H4 (cell line): ENCODE measurements at places on chromosomes 7 and 10.

DNA sequence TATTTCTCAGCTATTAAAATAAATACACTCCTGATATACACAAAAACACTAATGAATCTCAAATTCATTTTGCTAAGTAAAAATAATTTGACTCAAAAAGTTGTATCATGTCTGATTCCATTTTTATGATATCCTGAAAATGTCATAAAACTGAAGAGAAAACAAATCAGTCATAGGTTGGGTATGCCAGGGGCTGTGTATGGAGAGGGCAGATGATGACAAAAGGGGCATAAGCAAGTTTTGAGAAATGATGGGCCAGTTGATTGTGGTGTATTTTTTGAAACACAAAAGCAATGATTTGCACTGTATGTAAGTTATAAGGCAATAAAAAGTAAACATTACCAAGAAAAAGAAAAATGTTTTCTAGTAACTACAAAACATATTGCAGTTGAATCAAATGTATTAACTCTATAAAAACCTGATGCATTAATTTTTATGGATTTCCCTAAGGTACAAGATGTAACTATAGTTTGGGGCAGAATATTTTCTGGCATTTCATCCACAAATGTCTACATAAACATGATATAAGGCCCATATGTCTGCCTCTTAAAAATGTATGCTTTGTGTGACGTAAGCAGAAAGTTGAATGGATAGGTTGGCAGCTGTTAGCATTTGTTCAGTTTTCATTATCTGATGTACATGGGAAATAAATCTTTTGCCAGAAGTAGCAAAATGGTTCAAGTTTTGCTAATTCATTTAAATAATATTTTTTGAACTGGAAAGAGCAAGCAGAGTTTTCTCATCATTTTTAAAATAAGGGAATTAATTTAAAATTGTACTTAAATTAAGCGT is 35.1 kb upstream of the ING3 start:
- no peak for DNase-seq

- DNase-seq: no peak
Observed at GRCh38 chr7:25852211-25852938, 299.6 kb upstream of the NFE2L3 start.

GRCh38 chr10:29377333-29377961 is 88.6 kb downstream of the LYZL1 start:
- no peak for DNase-seq

DNA sequence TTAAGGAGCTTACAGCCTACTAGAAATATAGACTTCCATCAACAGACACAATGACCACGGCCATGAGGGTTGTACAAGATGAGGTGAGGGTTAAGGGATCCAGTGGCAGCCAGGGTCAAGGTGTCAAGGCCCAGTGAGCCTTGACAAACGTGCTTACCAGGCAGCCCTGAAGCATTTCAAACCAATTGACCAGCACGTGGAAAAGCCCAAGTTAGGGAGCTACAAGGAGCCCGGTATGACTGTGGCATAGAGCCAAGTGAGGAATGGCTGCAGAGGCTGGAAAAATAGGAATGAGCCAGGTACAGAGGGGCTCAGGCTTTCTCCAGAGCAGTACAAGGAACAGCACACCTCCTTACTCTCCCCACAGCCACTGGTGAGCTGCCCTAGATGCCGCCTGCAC is 12.7 kb downstream of the AFAP1L2 start:
- no peak for DNase-seq

DNA sequence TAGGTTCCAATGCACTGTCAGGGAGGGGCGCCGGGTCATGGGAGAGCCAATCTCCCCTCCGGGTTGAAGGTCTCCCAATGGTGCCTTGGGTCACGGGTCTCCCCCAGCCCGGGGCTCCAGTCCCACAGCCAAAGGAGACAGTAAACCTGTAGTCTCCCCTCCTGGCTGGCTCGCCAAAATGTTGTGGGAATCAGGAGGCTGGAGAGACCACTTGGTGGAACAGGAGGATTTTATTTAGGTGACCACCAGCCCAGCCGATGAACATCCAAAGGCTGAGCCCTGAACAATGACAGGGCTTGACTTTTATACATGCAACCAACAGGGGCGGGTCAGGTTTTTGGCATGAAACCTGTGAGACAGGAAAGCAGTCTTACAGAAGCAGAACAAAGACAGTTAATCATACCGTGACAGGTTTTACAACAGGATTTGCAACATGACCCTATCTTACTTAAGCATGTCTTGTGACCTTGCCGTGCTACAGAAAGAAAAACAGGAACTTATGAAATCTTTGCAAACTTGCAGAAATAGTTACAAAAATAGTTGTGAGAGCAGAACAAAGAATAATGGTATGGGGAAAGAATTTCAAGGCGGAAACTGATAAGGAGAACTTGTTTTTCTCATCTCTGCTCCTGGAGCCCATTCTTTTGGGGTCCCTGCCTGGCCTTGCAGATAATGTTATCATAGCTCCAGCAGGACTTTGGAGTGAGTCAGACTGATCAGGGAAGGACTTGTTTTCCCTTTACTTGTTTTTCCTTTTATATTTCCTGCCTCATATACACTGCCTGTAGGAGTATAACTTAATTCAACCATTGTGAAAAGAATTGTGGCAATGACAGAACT is 7.1 kb downstream of the ERV3-1 start:
- no peak for DNase-seq

DNA sequence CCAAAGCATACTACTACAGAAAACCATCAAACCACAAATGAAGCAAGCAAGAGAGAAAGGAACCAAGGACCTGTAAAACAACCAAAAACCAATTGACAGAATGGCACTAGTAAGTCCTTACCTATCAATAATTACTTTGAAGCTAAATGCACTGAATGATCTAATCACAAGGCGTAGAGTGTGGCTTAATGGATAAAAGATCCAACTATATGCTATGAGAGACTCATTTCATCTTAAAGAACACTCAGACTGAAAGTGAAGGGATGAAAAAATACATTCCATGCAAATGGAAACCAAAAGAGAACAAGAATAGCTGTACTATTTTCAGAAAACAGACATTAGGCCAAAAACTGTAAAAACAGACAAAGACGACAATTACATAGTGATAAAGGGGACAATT is 70.7 kb downstream of the CRPPA start:
- no peak for DNase-seq

- DNase-seq: no peak
Observed at GRCh38 chr7:92699560-92699959, 109.4 kb upstream of the FAM133B start.

DNA sequence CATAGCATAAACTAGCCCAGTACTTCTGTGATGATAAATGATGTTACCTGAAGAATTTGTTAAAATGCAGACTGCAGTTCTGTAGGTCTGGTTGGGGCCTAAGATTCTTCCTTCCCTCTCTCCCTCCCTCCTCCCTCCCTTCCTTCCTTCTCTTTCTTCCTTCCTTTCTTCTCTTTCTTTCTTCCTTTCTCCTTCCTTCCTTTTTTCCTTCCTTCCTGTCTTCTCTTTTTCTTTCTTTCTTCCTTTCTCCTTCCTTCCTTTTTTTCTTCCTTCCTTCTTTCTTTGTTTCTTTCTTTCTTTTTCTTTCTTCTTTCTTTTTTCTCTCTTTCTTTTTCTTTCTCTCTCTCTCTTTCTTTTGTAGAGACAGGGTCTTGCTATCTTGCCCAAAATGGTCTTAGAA is 3.7 kb upstream of the SLC25A28 start:
- DNase-seq: no peak

DNA sequence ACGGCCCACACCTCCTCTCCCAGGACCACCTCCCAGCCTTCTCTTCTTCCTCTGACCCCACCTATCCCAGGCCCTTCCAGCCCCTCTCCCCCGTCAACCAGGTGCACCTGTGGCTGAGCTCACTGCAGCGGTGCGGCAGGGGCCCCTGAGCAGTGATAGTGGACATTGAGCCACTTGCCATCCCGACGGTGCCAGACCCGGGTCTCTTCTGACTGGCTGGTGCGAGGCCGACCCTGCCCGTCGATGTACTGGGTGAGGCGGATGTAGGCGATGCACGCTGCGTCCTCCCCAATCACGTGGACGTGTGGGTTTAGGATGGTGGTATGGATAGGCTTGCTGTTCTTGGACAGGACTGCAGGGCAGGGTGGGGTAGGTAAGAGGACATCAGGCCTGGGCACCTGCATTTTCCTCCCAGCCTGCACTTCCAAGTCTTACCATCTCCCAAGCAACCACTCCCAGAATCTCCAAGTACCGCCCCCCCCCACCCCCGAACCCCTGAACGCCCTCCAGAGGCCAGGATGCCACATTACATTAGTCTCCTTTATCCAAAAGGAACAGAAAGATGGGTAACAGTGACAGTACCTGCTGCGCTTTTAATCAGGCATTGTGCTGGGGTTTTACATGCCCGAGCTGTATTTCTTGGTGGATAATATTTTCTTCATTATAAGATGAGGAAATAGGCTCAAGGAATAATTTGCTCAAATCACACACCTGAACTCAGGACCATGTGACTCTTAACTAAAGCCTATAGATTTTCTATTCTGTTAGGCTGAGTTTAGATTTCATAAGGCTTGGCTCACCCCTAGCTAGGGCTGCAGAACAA is 3.7 kb upstream of the NDST2 start:
- no peak for DNase-seq

DNA sequence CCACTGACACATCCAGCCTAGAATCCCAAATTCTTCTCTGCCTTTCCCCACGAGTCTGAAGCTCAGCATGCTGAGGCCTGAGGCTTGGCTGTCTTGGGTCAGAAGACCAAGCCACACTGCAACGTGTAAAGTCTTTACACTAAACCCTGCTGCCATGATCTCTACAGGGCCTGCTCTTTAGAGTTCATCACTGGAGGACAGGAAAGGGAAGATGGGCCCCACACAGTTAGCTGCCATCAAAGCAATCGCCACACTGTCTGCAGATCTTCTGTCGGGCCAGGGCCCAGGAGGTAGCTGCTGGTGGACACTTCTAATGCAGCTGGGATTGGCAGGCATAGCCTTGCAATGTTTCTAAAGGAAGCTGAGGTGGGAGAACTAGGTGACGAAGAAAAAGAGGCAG is 8.4 kb upstream of the TECTB start:
- no peak for DNase-seq

GRCh38 chr7:125423458-125424155 is 494.0 kb upstream of the POT1 start:
- DNase-seq: peak; percentile 19

DNA sequence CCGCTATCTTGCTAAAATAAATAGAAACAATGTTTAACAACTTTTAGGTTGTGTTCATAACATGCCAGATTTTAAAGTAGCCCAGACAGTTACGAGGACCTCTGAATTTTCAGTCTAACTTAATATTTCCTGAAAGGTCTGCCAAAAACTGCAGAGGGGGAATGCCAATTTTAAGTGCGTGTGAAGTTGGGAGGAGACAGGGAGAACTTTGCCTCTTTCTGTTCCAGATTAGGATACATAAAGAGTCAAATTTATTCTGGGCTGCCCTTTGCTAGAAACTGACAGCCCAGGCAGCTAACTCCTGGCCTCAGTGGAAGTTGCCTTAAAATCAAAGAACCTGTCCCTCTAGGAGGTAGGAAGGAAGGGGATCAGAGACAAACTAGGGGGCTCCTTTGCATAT is 52.3 kb upstream of the PIP4K2A start:
- no peak for DNase-seq

GRCh38 chr10:48449501-48450232 is 143.2 kb downstream of the MAPK8 start:
- DNase-seq: no peak

GRCh38 chr7:70392256-70392876 is 739.6 kb upstream of the GALNT17 start:
- DNase-seq: no peak

- no peak for DNase-seq
Observed at GRCh38 chr7:106285855-106286492, 1.2 kb upstream of the NAMPT start.

DNA sequence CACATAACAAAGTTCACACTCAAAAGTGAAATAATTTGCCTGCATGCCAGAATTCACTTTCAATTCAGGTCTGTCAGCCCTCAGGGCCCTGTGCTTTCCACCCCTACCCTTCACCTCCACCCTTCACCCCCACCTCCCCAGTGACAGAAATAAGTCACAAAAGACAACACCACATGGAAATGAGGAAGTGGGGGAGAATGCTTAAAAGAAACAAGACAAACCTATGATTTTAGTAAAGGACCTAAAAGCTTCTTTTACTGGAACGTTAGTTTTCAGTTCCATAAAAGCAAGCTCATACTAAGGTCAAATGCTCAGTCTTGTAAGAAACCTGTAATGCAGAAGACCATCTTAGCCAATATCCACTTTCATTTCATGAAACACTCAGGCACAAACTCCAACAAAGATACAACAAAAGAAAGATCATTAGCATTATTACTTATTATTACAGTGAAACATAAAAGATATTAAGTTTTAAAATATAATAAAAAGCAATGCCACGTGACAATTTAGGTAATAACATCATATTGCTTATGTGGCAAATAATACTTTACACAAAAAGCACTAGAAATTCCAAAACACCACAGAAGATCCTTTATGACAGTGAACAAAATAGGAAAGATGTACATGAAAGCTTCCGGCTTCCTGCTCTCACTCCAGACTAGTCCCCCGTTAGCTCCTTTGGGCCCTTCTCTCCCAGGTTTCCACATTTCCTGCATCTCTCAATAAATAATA is 112.1 kb downstream of the LMBR1 start:
- DNase-seq: no peak

GRCh38 chr7:29797112-29797944 is 9.0 kb upstream of the WIPF3 start:
- DNase-seq: no peak

DNA sequence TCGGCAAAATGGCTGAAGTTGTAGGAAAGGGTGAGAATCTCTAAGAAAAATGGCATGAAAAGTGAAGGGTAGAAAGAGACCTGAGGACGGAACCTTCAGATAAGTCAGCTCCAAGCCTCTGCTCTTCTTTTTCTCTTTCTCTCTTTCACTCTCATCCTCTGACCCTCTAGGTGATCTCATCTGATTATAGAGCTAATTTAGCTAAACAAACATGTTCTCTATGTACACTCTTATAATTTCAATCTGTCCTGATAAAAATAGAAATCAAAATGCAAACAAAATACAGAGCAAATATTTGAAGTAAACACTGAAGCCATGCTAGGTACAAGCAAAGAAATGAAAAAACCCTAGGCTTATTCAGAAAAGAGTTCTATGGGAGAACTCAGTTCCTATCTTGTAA is 14.4 kb upstream of the CUBN start:
- DNase-seq: no peak

- no peak for DNase-seq
Observed at GRCh38 chr7:132532281-132532680, 44.0 kb downstream of the PLXNA4 start.

- DNase-seq: no peak
Observed at GRCh38 chr10:43047288-43047970, 29.4 kb upstream of the RET start.

- DNase-seq: no peak
Observed at GRCh38 chr7:103811997-103812396, 177.5 kb downstream of the RELN start.

- peak; percentile 45 for DNase-seq
Observed at GRCh38 chr10:72702868-72703581, 11.1 kb downstream of the MCU start.

DNA sequence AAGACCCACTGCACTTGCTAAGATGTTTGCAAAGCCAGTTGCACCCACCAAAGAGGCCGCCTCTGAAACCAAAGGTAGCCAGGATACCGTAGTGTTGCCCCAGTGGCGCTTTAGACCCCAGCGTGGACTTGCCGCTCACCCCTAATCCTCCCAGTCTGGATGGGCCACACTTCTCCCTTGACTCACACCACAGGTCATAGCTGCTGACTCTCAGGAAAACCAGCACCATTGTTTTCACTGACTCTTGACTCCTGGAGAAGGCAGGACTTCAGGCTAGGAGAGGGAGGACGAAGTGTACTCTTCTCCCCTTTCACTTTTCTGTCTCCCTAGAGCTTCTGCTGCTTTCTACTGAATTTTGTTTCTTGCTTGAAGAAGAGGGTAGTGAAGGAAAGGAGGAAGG is 22.3 kb downstream of the RAB19 start:
- DNase-seq: no peak
